NCI-H82 (cell line): ENCODE measurements at places on chromosomes 3 and 15.

- no peak for DNase-seq
Measured at GRCh38 chr3:43854916-43855315, 164.2 kb downstream of the ABHD5 start.

DNA sequence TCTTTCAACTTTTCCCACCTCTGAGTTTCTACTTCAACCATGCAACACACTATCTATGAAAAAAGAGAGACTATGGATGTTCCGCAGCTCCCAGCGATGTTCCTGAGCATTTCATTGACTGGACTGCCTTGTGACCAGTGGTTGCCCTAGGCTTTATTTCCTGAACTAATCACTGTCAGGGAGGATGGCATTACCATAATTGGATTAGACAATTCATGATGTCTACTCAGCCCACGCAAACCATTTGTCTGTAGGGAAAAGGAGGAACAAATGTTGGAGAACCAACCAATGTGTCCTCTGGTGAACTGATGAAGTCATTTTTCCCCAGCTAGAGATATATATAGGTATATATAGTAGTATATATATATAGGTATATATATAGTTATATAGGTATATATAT, 229.3 kb upstream of the MCTP2 start:
- DNase-seq, result peak; percentile 85

- DNase-seq, result no peak
Measured at GRCh38 chr3:50587373-50587772, 18.1 kb downstream of the HEMK1 start.

- no peak for DNase-seq
Measured at GRCh38 chr15:33313491-33313890, 2.7 kb downstream of the RYR3 start.

GRCh38 chr3:193812078-193812725, 219.2 kb downstream of the OPA1 start:
- DNase-seq, result no peak
